ENCODE measurements at places on chromosomes 12 and 14.
A peak's percentile ranks its signal among the peaks of the same experiment; 100 is the strongest.

GRCh38 chr14:59333668-59334067 lies 131.5 kb downstream of the GPR135 start:
- peak; percentile 96 for DNase-seq

GRCh38 chr12:120711411-120711810 lies 1.2 kb downstream of the UNC119B start:
- no peak for DNase-seq

DNA sequence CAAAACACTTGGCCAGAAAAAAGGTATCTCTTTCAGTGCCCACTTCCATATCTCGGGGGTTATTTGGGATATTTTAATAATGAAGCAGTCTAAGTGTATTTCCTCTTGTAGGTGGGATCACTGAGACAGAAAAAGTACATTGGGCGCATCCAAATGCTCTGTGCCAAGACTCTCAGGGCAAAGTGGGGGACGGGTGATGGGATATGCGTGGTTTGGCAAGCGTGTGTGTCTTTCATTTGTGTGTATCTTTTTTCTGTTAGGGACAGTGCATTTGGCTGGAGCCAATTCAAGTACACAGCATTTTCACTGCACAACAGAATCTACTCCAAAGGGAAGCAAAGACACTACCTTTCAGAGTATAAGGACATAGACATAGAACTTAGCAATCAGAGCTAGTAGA lies 29.3 kb downstream of the SSPN start:
- no peak for DNase-seq

GRCh38 chr12:16756833-16757555 lies 151.0 kb upstream of the LMO3 start:
- DNase-seq = no peak

- DNase-seq = no peak
Observed at GRCh38 chr12:45504316-45505010, 225.0 kb upstream of the ARID2 start.

DNA sequence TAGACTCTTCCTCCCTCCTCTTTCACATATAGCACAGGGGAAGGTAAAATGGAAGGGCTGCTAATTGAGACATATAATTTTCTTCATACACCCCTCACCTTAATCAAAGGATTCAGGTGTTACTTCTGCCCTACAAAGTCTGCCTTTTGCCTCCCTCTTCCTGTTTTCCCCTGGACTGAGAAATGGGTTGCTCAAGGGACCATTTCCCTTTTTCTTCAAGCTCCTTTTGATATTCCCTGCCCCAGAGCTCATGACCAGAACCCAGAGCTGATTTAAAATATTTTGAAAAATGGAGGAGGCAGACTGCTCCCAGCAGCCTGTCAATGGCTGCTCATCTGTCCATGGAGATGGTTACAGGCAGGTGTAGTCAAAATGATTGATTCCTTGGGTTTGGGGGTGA lies 6.3 kb upstream of the PIP4K2C start:
- DNase-seq = no peak

DNA sequence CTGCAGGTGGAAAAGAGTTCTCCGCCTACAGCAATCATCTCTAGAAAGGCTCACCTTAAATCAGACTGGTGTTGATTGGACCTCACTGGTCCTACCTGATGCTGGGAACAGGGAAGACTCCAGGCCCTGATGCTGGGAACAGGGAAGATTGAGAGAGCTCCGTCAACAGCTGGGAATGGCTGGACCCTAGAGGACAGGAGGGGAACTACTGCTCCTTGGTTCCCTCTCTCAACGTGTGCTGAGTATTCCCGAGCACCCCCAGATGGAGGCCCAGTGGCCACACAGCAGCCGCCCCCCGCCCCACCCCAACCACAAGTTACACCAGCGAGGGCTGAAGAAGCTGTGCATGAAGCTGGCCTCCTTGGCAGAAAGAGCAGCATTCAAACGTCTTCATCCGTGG lies 240.3 kb downstream of the SLC15A4 start:
- no peak for DNase-seq

- peak; percentile 33 for DNase-seq
Observed at GRCh38 chr14:89365061-89365801, 51.8 kb downstream of the FOXN3 start.

DNA sequence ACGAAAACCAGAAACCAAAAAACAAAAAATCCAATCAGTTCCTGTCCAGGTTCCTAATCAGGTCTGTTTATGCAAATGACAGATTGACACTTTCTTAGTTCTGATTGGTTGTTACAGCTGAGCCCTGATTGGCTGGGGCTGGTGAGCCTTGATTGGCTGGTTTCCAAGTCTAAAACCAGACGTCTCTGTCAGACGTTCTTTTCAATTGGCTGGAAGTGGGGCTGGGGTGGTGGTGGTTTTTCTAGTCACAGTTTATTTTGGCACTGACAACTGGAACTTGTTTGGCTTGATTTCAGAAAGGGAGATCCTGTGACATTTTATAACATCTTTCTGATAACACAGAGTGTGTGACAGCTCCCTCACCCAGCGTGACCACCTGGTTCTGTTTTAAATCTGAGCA lies 36.1 kb upstream of the PRICKLE1 start:
- no peak for DNase-seq

DNA sequence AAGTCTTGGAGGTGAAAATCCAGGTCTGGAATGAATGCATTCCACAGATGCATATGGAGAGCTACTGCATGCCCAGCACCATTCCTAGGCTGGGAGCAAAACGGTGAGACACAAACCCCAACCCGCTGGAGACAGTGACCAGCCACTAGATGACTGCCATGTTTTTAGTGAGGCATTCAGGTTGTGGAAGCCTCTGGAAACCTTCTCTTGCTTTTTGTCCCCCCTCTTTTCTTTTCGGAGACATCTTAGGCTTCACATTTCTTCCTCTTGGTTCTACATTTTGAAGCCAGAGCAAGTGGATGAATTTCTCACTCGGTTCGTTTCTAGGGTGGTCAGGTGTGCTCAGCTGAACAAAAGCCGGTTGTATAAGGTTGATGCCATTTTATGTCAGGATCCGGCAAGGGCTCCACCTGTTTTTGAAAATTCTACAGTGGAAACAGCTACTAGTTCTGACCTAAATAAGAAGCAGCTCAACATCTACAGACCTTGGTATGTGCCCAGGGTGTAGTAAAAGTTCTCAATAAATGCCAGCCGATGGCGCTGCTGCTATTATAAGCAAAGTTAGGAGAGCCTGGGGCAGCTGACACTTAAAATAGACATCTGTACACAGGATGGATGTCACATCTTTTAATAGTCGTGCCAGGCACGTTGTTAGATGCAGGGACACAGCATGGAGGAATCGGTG lies 1.8 kb upstream of the ZNF839 start:
- no peak for DNase-seq

DNA sequence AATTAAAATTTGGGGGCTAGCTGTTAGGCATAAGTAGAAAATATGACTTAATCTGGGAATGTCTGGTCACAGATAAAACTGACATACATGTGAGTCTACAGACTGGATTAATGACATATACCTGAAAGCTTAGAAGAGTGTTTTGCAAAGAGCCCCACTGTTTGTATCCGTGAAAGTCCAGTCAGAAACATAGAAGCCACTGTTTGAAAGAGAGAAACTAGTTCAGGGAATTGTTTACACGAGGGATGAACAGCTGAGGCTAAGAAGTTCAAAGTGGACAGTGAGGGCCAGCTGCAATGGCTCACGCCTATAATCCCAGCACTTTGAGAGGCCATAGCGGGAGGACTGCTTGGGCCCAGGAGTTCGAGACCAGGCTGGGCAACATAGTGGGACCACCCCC lies 36.2 kb upstream of the SGPP1 start:
- DNase-seq = peak; percentile 36

GRCh38 chr12:10771132-10771733 lies 31.2 kb downstream of the TAS2R7 start:
- peak; percentile 66 for DNase-seq

DNA sequence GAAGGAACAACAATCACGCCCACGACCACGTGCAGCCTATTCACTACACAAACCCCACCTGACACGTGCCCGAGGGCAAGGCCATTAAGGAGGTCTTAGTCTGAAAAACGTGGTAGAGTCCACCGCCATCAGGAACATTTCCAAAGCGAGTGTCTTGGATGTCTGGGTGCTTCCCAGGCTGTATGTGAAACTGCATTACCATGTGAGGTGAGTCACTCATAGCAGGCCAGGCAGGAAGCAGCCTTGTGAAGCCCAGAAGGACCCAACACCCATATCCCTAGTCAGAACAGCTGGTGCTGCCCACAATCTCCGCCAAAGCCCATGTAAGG lies 3.3 kb upstream of the KRT79 start:
- peak; percentile 94 for DNase-seq

- no peak for DNase-seq
Observed at GRCh38 chr12:57029457-57029856, 13.1 kb upstream of the TAC3 start.

- DNase-seq = peak; percentile 32
Observed at GRCh38 chr12:62438098-62438692, 28.4 kb upstream of the MON2 start.

- peak; percentile 41 for DNase-seq
Observed at GRCh38 chr12:92079054-92079385, 66.6 kb downstream of the BTG1 start.

DNA sequence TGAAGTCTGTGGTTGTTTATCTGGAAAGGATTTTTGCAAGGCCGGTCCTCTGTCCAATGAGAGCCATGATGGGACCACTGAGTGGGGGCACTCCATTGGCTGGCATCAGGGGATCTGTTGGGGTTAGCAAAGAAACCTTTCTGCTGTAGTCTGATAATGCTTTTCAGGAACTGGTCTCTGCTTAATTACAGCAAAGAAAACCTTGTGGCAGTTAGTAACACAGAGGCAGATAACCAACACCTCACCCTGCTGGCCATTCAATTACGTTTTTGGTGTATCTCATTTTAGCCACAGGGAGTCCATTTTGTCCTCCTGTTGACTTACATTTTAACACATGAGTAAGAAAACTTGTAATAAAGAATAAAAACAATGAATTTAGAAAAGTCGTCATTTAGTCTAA lies 629.3 kb upstream of the MDGA2 start:
- no peak for DNase-seq

DNA sequence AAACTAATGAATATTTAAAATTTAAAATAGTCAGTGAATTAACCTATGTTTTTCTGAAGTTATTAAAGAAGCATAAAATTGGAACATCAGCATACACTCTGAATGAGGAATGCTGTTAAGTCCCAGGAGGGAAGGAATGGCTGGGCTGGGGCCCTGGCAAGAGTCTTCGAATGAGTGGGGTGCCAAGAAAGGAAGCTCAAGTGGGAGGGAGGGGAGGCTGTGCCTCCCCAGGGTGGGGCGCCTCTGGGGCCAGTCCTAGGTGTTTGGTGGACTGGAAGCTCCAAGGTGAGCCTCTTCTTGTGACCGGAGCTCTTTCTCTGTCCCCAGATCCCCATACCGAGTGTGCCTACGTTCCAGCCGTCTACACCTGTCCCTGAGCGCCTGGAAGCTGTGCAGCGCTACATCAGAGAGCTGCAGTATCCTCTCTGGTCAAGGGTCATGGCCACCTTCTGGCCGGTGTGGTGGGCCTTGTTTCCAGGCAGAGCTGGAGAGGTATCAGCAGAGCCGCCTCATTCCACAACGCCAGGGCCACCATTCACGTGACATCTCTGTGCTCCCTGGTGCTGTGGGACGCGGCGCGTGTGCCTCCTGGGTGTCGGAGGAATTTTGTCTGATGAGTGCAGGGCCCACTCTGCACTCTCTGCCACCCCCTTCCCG lies 8.5 kb downstream of the VASH1 start:
- DNase-seq = no peak

DNA sequence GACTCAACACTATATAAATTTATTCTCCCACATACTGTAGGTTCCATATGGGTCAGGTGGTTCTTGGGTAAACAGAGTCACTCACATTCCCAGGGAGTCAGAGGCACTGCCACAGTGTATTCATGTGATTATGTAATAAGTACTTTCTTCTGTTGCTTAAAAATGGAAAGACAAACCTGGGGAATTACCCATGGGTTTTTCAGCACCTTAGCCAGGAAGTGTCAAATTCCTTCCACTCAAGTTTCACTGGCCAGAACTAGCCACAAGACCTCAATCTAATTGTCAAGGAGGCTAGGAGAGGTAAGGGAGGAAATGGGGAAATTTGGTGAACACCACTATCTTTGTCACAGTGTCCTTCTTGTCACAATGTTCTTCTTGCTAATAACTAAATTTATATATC lies 333.2 kb upstream of the MDGA2 start:
- DNase-seq = no peak

GRCh38 chr12:65170209-65170881 lies 962 bp downstream of the LEMD3 start:
- DNase-seq = peak; percentile 50

GRCh38 chr12:2503762-2504161 lies 291.0 kb upstream of the FKBP4 start:
- no peak for DNase-seq

DNA sequence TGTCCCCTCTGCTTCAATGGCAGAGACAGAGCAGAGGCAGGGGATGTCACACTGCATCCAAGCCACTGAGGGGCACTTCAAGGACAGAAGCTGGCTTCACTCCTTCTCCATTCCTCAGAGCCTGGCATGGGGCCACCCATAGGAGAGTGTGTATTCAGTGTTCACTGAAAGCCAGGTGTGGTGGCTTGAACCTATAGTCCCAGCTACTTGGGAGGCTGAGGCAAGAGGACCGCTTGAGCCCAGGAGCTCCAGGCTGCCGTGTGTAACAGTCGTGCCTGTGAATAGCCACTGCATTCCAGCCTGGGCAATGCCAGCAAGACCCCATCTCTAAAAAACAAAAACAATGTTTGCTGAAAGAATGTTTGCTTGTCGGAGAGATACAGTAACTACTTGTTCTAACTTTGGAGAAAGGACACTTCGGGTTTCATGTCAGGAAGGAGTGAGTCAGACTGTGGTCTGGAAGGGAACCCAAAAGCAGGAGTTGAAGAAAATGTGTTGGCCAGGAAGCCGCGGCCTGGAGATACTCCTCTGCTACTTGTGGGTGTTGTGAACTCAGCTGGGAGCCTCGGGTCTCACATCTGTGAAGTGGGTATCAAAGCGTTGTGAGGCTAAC lies 43.4 kb downstream of the ELK3 start:
- DNase-seq = peak; percentile 99

DNA sequence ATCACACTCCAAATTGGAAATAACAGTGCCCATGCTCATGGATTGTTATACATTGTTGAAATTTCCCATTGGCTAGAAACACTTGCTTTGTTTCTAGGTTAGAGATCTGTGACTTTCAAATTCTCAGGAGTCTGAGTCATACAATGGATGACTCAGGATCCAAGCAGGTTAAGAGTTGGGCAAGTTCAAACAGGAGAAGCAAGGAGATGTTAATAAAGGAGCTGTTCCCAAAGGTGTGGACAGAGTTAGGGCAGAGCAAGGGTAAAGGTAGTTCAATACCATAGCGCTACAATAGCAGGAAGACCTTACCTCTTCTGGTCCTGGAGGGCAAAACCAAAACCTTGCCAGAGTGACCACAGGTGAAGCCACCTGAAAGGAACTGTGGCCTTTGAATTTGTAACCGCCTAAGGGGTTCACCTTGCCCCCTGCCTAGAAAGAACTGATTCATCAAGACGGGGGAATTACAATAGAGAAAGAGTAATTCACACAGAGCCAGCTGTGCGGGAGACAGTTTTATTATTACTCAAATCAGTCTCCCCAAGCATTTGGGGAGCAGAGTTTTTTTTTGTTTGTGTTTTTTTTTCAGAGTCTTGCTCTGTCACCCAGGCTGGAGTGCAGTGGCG lies 4.2 kb upstream of the AMN1 start:
- peak; percentile 92 for DNase-seq
